ENCODE measurements at places on chromosomes 2 and 18.
A peak's percentile ranks its signal among the peaks of the same experiment; 100 is the strongest.

- DNase-seq: peak; percentile 63
Measured at GRCh38 chr18:111306-112014, 46.9 kb upstream of the USP14 start.

DNA sequence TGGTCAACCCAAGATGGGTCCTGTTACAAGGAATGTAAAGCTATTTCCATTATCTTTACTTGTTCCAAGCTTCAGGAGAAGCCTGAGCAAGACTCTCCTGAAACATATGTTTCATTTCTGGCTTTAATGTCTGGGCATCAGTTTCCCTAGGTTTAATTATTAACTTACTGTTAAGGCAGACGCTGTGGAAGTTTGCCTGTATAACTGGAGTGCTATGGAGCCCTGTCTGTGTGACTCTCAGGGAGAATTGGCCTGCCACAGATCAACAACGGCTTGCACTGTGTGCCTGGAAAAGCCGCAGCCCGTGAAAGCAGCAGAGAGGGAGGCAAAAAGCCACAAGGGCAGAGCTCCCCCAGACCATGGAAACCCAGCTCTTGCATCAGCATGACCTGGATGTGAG, 22.1 kb upstream of the LONRF2 start:
- DNase-seq: no peak

GRCh38 chr18:31077878-31078277, 24.3 kb downstream of the DSC2 start:
- DNase-seq: no peak

- DNase-seq: no peak
Measured at GRCh38 chr2:183935005-183935404, 663.3 kb upstream of the ZNF804A start.

DNA sequence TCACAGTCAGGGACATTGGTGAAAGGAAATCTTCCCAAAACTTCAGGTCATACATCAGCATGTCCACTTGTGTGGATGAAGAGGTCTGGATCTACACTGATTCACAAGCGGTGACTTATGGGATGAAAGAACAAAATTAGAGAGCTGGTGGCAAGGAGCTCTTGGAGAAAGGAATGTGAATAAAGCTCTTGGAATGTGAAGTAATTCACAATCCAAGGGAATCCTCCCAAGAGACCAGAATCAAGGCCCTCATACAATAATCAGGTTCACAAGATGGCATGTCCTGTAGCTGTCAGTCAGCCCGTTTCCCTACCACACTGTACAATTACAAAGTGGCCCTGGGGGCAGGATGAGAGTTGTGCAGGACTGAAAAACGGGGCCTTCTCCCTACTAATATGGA, 96.2 kb downstream of the MRPS9 start:
- no peak for DNase-seq

GRCh38 chr2:200321780-200322534, 15.5 kb downstream of the SPATS2L start:
- no peak for DNase-seq

- peak; percentile 42 for DNase-seq
Measured at GRCh38 chr2:23452853-23453420, 68.0 kb downstream of the KLHL29 start.

GRCh38 chr2:172489681-172490080, 62.3 kb downstream of the ITGA6 start:
- no peak for DNase-seq

DNA sequence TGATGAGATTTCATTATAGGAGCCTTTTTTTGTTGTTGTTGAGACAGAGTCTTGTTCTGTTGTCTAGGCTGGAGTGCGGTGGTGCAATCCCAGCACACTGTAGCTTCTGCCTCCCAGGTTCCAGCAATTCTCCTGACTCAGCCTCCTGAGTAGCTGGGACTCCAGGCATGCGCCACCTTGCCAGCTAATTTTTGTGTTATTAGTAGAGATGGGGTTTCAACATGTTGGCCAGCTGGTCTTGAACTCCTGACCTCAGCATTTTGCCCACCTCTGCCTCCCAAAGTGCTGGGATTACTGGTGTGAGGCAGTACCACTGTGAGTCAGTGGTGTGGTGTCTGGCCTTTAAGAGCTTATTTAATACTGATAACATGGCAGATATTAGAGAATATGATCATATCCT, 60.1 kb downstream of the MOB4 start:
- no peak for DNase-seq

- no peak for DNase-seq
Measured at GRCh38 chr2:202376460-202377206, 506 bp downstream of the BMPR2 start.

DNA sequence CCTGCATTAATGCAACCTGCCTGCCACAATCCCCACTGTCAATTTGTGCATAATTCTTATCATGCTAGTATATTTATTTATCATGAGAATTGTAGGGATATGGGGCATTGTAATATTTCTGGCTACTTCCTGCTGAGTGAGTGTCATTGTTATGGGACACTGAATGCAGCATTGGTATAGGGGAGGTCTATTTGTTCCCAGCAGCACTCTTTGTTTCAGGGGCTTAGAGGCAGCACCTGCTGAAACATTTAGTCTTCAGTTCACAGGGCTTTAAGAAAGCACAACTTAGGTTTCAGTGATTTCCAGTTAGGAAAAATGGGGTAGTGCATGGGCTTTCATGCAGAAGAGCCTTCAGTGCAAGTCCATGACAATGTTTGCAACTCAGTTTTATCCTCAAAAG, 23.6 kb downstream of the SULT1C3 start:
- no peak for DNase-seq

- DNase-seq: no peak
Measured at GRCh38 chr2:158649846-158650245, 145.3 kb upstream of the DAPL1 start.

Data from CD4-positive, CD25-positive, alpha-beta regulatory T cell (primary cell).